ENCODE measurements at places on chromosomes 16 and 17.

GRCh38 chr17:73588891-73589290 lies 55.4 kb downstream of the SDK2 start:
- DNase-seq, result no peak

DNA sequence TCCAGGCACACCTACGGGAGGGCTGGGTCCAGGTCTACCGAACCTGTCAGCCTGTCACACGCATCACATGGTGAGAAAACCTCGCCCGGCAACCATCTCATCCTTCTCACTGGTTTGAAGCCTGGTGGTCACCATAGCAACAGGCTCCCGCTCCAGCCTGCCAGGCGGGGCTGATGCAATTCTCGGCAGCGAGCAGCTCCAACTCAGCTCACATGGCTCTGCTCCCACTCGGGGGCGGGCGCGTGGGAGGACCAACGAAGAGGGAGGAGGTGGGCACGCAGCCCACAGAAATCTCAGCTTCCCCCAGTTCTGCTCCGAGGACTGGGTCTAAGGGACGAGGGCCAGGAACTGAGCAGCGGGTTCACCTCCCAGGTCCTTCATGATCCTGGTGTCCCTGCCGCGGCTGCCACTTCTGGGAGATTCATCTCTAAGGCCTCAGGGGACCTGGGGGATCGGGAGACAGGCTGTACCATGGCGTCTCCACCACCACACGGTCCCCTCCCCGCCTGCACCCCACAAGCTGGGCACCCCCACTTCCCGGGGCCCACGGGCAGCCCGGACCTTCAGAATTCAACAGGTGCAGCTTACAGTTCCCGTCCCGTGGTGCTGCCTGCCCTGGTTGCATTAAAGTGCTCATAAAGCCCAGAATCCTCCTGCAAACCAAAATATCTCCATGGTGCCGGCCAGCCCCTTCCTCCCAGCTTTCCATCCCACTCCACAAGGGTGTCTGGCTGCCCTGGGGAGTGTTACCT lies 25.8 kb downstream of the ABR start:
- DNase-seq, result peak; percentile 84

GRCh38 chr16:2280461-2280860 lies 12.5 kb upstream of the RNPS1 start:
- DNase-seq, result no peak

- DNase-seq, result no peak
These were observed 5.7 kb downstream of the OR4D2 start for GRCh38 chr17:58172369-58173071.

- DNase-seq, result no peak
These were observed 2.1 kb downstream of the SLC16A6 start for GRCh38 chr17:68288804-68289203.

DNA sequence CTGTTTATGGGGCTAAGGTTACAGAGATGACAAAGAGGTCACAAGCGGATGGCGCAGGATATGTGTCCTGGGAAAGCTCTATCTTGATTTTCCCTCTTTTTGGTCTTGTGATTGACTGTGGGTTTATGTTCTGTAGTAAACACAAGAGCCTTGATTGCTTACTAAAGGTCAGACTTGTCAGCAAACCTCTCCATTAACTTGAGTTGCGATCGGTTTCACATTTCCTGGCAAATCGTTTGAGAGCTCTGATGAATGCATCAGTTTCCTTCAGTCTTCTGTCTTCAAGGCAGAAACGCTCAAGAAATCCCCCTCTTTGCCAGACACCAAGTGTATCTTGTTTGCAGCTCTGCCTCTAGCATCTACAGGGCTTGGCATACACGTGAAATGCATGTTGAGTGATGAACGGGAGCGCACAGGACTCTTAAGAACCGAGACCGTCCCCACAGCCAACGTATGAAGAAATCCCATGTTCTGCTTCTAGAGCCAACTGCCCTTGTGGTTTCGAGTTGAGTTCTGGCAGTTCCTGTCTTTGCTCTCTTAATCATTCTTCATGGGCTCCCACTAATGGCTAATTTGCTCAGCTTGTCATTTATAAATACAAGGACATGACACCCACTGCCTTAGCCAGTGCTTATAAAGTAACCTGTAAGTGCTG lies 143.3 kb downstream of the PITPNC1 start:
- no peak for DNase-seq

GRCh38 chr17:45200701-45201100 lies 21.0 kb upstream of the FMNL1 start:
- DNase-seq, result no peak

All from hepatic stellate cell (primary cell).